Muscle of leg (tissue), 16 donors: ENCODE measurements at places on chromosomes 4 and X. TPM values are rescaled to one million over a fixed set of nuclear protein-coding genes. Genes with fewer than 3 reads are reported as not detected.

GRCh38 chr4:138217567-138217966 is 24.6 kb downstream of the SLC7A11 start:
- no peaks in the 10 kb centered on the region for H3K36me3 ChIP-seq
- H3K4me3 ChIP-seq = no peak overlapping the region
- no peaks in the 10 kb centered on the region for H3K27me3 ChIP-seq
- peaks cover 4% of the 10 kb centered on the region for H3K4me1 ChIP-seq
- no peak overlapping the region for H3K27ac ChIP-seq

The SH2D1A gene
- 1.2 TPM for total RNA-seq

GRCh38 chr4:171203425-171203824 is 609.8 kb upstream of the GALNTL6 start:
- no peaks in the 10 kb centered on the region for H3K27me3 ChIP-seq
- H3K4me1 ChIP-seq = no peaks in the 10 kb centered on the region
- no peaks in the 10 kb centered on the region for H3K36me3 ChIP-seq
- no peak overlapping the region for H3K4me3 ChIP-seq

The UGT2A1 gene
- total RNA-seq = 0.31 TPM
